ENCODE measurements at places on chromosomes 12 and 14.

DNA sequence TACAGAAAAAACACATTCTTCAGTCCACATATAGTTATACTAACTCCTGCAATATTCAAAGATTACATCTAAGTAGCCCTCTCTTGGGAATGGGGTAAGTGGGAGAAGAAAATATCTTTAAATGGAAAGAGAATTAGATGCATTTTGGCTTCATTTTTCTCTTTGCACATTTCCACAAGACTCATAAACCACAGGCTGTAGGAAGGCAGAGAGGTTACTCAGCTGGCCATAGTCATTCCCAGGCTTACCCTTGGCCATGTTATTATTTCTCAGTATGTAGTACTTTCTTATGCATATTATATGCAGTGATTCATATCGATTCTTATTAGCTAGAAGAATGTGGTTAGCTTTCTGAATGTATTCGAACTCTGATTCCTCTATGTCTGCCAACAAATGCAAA lies 92.2 kb downstream of the PTPRR start:
- DNase-seq = no peak

GRCh38 chr14:89848165-89848564 lies 106.4 kb downstream of the EFCAB11 start:
- DNase-seq = no peak

- no peak for DNase-seq
Measured at GRCh38 chr12:3220382-3221321, 143.5 kb downstream of the TSPAN9 start.

GRCh38 chr14:49942090-49942489 lies 49.2 kb downstream of the ARF6 start:
- DNase-seq = no peak

DNA sequence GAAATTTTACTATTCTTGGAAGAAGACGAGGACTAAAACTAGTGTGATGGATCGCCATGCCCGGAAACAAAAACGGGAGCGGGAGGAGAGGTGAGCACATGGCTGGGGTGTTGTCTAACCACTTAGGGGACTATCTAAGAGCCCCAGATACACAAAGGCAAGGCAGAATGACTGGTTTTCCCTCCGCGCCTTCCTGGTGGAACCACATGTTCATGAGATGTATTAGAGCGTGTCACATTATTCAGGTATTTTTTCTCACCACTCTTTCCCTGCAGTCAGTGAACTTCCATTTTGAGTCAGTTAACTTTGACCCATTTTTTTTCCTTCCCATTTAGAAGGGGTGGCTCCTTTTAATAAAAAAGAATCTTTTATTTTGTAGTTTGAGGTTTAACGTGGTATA lies 68.8 kb upstream of the TRAF3 start:
- DNase-seq = no peak

GRCh38 chr14:74202113-74202512 lies 37.1 kb upstream of the VSX2 start:
- no peak for DNase-seq

DNA sequence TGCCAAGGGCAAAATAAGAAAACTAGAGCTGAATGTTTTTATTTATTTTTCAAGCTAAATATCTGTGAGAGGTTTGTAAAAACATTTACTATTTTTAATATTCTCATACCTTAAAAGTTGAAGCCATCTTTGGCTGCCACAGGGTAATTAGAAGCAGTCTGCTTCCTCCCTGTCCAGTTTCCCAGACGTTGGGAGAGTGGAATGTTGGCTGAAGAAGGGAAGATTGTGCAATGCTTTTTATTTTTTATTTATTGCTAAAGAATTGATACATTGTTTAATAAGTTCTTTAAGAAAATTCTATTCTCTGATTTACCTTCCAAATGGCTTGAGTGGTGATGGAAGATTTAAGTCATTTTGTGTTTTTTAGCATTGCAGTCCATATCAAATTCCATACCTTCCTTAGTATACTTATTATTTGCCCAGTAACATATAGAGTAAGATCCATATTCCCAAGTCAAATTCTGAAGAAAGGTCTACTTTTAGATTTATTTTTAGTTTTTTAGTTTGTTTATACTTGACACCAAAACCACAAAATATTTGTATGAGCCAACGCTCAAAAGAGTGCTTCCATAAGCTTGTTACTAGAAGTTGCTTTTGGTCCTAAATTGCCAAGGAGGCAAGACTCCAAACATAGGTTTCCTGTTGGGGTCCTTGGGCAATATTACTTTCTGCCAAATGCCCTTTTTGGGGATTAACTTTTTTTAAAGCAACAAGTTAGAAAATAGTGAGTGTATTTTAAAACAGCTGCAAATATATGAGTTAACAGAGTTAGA lies 124.0 kb upstream of the CPM start:
- DNase-seq = peak; percentile 24

DNA sequence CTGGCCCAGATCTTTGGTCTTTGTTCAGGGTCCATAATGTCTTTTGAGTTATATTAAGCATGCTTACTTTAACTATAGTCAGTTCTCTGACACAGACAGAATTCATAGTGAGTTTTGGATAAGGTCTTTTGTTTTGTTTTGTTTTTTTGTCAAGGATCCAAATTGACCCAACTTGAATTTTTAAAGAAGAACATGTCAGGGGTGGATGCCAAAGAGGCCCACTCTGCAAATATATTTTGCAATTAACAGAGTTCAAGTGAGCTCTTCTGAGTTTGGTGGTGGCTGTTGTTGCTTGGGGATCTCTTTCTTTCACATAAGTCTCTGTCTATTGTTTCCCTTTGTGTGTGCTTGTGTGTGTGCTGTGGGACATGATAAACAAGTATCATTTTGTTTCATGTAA lies 34.4 kb upstream of the PMCH start:
- DNase-seq = no peak
